GM04503 (cell line): ENCODE measurements at places on chromosomes 2 and 18.
A peak's percentile ranks its signal among the peaks of the same experiment; 100 is the strongest.

- DNase-seq, result no peak
Observed at GRCh38 chr2:112001136-112001715, 53.8 kb upstream of the TMEM87B start.

DNA sequence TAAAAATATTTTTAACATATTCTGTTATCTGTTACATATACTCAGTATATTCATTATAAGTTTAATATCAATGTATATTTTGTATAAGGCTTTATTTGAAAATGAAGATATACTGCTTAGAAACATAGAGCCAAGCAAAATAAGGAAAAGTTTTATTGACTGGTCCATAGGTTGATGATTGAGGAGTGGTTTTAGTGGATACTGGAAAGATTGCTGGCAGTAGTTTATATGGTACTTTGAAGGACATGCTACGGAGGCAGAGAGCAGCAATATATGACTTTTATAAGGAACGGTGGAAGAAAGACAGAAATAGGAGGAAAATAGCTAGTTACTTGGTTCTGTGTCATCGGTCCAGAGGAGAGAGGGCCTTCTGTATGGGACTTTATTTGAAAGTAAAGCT, 92.4 kb downstream of the ZNF236 start:
- DNase-seq, result no peak

DNA sequence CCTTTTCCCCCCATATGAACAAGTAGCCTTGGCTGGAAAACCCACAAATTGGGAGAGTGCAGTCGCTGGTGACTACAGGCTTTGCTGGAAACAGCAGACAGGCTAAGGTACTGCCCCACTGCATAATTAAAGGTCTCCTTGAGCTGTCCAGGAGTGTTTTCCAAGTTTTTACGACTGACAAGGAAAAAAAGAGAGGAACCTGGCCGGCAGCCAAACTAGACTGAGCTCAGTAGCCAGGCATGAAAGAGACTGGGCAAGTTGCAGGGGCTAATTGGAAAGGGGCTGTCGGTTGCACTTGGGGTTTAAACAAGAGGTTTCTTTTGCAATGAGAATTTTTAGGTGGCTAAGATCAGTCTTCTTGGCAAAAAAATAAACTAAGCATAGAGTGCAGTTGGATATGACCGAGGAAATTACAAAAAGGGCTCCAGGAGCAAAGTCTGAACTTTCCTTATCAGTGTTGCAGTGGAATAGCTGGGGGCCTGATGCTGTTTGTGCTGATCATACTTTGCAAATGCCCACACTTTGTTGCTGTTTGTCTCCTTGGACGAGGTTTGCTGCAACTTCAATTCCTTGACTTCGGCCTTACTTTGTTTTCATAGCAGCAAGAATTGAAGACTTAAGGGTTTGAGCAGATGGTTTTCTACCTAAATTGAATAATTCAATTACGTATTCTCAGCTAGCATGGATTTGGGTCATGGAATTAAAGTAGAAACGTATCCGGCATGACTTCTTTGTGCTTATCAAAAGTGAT, 2.1 kb downstream of the GULP1 start:
- DNase-seq, result no peak

- DNase-seq, result no peak
Observed at GRCh38 chr18:23998820-23999219, 15.7 kb upstream of the TTC39C start.

- DNase-seq, result peak; percentile 61
Observed at GRCh38 chr2:179336782-179337534, 72.3 kb upstream of the SESTD1 start.

DNA sequence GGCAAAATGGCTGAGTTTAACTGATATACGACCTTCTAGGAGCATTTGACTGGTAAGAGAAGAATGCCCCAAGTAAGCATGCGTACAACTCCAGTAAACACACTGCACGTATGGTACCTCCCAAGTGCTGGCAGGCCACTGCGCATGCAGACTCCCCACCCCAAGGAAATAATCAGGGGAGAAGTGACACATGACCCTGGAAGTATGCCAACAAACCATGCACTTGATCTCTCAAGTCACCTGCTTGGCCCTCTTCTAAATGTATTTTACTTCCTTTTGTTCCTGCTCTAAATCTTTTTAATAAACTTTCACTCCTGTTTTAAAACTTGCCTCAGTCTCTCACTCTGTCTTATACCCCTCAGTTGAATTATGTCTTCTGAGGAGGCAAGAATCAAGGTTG, 129.8 kb upstream of the COL5A2 start:
- no peak for DNase-seq
